ENCODE measurements at places on chromosomes 11 and 22.

GRCh38 chr11:8223513-8223900 lies 40.2 kb downstream of the LMO1 start:
- DNase-seq = no peak

DNA sequence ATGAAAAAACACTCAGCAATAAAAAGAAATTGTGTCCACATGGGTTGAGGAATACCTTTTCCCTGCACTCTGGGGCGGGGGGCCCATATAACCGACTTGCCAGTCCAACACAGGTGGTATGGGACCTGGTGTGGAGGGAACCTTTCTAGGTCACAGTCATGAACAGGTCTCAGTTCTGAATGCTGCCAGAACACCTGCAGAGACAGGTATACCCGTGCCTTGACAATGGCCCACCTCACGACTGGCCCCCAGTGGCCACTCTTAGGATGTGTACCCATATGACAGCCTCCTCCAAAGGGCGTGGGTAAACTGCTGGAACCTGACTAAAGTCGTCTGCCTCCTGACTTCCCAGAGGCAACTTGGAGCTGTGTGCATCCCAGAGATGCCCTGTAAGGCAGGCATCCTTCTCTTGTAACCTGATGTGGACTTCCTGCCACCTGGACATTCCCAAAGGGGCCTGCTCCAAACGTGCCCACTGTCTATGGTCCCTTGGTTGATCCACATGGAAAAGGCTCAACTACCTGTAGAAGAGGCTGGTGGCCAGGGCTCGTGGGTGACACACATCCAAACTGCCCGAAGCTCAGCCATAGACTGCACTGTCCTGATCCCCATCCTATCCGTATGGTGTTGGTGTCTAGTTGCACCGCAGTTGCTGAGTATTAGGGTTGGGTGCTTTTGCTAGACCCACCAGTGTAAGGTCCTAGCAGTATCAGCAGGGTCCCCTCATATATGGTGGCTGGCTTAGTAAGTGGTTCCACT lies 859.3 kb downstream of the BRD1 start:
- no peak for DNase-seq

GRCh38 chr11:3002351-3002861 lies 10.3 kb upstream of the NAP1L4 start:
- no peak for DNase-seq

DNA sequence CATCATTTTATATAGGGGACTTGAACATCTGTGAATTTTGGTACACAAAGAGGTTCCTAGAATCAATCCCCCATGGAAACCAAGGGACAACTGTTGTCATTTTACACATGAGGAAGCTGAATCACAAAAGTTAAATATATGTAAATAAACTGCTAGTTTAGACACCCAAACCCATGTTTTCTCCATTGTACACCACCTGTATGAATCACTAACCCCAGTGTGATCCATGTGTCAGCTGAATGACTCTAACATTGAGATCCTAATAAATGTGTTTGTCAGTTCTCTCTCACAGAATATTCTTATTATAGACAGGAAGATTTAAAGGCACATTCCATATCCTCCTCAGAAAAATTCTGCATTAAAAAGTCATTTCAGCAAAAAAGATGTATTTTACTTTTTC lies 83.3 kb downstream of the ATG16L2 start:
- no peak for DNase-seq

- DNase-seq = no peak
These were observed 164.4 kb downstream of the BRD1 start for GRCh38 chr22:49663311-49663711.

GRCh38 chr11:38330578-38330977 lies 1732.5 kb upstream of the RAG2 start:
- no peak for DNase-seq

DNA sequence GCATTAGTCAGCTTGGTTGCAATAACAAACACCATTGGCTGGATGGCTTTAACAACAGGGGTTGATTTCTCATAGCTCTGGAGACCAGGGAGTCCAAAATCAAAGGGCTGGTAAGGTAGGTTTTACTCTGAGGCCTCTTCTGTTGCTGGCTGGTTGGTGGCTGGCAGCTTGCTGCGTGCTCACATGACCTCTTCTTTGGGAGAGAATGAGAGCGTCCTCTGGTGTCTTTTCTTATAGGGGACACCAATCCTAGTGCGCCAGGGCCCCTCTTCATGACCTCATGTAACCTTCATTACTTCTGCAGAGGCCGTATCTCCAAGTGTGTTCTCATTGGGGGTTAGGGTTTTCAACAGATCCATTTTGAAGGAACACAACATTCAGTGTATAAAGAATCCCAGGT lies 1308.3 kb downstream of the TBC1D22A start:
- no peak for DNase-seq

DNA sequence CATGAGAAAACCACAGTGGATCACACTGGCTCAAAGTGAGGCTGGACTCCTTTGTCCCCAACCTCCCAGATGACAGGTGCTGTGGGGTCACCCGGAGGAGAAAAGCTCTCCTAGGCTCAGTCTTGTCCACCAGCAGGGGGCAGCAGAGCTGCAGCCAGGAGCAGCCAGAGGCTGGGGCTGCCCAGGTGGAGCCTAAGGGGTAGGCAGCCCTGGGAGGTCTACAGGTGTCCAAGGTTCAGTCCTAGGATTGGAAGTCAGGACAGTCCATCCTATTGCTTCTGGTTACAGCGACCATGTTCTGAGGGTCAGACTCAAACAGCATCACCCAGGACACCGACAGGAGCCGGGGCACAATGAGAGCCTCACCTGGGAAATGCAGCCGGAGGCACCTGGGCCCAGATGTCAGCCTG lies 77.6 kb upstream of the IGLL5 start:
- peak; percentile 4 for DNase-seq

GRCh38 chr11:57487920-57488659 lies 27.4 kb downstream of the SLC43A1 start:
- DNase-seq = no peak

DNA sequence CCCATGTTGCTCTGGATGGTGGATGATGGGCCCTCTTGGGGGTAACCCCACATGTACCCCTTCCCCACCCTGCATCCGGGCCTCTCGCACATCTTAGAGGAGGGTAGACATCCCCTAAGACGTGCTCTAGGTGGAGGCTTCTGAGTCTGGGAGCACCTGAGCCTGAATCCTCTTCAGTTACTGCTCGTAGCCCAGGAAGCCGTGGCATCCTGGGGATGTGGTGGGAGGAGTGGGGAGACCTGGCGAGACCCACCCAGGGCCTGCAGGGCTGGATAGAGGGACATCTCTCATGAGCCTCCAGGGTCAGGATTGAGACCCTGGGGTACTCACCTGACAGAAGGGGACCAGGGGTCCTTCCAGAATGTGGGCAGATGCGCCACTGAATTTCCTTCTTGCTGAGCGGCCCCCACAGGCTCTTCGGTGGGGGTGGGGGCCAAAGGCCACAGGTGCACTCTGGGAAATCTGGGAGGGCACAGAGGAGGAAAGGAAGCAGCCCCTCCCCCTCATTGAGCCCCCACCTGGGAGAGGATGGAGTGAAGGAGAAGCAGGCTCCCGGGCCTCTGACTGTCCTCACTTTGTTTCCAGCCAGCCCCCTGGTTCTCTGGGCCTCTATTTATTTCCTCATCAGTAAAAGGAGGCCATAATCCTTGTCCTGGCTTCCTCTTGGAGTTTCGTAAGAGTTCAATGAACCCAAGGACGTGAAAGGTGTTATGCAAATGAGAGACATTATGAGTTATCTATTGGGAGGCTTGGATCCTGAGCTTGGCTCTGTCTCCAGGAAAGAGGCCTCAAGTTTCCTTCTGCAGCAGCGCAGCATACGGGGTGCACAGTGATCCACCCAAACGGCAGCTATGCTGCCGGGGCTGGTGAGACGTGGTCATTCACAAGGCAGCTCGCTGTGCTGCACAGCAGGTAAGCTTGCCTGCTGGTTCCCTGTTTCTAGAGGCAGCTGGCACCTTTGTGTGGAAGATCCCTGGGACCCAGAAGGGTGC lies 31.2 kb downstream of the KCNJ4 start:
- DNase-seq = no peak

- no peak for DNase-seq
These were observed 3.6 kb downstream of the C11orf68 start for GRCh38 chr11:65915101-65915820.

GRCh38 chr22:35894937-35895708 lies 133.5 kb downstream of the RBFOX2 start:
- DNase-seq = peak; percentile 68

DNA sequence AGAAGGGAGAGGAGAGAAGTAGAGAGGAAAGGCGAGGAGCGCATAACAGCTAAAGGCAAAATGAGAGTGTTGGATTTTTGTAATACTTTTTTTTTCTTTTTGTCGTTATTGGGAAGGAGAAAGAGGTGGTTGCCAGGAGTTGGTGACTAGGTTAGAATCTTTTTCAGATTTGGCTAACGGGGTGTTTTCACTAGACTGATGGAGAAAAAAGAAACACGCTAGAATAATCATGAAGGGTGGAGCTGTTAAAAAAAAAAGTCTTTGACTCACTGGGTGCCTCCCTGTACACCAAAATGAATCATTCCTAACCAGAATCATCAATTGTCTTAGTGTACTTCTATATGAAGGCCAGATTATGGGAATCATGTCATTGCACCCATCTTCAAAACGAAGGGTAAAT lies 12.7 kb downstream of the BLID start:
- DNase-seq = peak; percentile 78

DNA sequence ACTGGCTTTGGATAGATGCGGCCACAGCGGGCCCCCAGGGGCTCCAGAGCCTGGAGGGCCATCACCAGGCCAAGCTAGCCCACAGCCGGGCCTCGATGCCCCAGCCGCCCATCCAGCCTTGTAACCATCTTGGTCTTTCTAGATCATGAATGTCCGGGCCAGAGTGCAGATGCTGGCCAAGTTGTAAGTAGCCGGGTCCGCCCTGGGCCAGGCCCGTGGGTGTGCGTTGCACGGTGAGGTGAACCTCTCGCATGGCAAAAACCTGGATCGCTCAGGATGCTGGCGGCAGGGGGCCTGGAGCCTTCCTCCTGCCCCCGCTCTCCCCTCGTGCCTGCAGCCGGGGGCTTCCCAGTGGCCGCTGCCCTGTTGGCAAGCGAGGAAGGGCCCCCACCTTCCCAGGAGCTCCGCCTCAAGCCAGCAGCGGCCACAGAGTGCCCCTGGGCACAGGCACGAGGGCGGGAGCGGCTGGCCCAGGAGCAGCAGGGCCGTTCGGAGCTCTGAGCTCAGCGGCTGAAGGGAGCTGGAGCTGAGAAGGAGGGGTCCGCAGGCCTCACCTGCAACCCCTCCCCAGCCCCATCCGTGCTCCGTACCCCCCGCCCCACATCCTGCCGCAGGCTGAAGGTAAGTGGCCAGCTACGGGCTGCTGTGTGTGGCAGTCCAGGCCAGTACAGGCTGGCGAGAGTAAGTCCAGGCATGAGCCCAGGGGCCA lies 10.9 kb upstream of the MRPL23 start:
- no peak for DNase-seq

DNA sequence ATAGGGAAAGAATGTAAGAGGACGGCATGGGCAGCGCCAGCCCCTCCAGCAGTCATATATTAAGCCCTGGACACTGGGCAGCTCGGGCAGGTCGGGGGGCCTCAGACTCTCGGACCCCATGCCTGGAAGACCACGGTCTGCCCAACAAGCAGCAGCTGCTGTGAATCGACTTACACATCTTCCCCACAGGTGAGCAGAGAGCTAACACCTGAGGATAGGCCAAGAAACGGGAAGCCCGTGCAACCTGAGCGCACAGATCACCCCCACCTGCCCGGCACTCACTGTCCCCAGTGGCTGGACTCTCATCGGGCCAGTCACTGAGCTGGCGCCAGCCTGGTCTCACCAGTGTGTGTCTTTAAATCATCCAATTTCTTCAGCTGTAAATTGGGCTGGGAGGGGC lies 4.7 kb upstream of the TCF20 start:
- no peak for DNase-seq

DNA sequence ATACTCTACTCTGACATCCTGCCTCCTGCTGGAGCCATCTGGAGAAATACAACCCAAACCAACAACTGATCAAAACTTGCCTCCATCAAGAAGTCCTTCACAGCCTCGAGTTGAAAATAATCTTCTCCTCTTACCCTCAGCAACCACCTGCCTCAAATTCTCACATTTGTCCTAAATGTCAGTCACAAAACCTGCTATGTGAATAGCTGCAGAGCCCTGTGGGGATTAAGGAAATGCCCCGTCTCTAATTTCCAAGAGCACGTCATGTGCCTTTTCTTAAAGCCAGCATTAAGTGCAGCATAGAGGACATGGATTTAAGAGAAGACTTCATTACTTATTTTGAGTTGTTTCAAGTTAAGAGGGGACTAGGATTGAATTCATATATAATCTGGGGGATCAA lies 105.9 kb downstream of the TRPC6 start:
- DNase-seq = no peak

DNA sequence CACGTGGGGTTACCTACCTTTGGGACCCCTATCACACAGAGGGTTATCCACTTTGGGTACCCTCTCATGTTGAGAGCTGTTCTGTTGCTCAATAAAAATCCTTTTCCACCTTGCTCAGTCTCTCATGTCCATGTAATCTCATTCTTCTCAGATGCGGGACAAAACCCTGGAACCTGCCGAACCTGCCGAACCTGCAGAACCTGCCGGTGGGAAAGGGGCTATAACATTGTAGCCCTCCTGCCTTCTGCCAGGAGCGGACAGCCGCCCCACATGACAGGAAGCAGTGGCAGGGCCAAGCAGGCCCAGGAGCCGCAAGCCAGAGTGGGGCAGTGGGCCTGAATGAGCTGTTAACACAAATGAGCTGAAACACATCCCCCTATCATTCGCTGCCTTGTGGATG lies 18.1 kb downstream of the NPAT start:
- no peak for DNase-seq

GRCh38 chr22:40651563-40652501 lies 15.3 kb upstream of the MRTFA start:
- peak; percentile 99 for DNase-seq

DNA sequence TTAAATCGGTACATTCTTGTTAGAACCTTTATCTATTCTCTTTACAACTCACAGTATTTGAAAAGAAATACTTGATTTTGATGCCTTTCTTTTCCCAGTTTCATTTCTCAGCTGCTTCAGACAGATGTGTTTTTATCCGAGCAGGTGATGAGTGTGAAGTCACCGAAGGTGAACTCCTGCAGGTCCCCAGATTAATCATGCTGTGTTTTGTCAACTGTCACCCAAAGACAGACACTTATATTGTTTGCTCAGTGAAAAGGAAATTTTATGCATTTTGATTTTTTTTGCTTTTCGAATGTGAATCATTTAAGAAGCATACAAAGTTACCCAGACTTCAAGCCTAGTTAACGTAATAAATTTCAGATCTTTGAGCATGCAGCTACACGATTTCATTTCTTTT lies 7.8 kb upstream of the TMPRSS13 start:
- DNase-seq = no peak

GRCh38 chr11:105192115-105192514 lies 52.5 kb upstream of the CARD18 start:
- no peak for DNase-seq

GRCh38 chr11:121117788-121118187 lies 16.7 kb downstream of the TECTA start:
- DNase-seq = no peak

Data from astrocyte (in vitro differentiated cells and primary cell).